ENCODE measurements at places on chromosomes 3 and 15.

- DNase-seq: no peak
These were observed 985.2 kb upstream of the SEMA6D start for GRCh38 chr15:46732060-46732459.

DNA sequence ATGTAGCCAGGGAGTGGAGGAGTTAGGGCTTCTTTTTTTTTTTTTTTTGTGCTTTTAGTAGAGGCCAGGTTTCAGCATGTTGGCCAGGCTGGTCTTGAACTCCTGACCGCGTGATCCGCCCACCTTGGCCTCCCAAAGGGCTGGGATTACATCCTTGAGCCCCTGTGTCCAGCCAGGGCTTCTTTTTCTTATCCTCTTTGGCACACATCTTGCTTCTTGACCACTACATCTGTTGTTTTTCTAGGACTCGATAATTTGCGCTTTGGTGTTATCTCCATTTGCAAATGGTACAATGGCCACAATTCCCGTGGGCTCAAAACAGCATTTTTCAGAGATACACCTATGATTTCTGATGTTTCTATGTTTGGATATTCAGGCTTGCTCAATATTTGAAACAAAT, 4.2 kb downstream of the SKIL start:
- no peak for DNase-seq

DNA sequence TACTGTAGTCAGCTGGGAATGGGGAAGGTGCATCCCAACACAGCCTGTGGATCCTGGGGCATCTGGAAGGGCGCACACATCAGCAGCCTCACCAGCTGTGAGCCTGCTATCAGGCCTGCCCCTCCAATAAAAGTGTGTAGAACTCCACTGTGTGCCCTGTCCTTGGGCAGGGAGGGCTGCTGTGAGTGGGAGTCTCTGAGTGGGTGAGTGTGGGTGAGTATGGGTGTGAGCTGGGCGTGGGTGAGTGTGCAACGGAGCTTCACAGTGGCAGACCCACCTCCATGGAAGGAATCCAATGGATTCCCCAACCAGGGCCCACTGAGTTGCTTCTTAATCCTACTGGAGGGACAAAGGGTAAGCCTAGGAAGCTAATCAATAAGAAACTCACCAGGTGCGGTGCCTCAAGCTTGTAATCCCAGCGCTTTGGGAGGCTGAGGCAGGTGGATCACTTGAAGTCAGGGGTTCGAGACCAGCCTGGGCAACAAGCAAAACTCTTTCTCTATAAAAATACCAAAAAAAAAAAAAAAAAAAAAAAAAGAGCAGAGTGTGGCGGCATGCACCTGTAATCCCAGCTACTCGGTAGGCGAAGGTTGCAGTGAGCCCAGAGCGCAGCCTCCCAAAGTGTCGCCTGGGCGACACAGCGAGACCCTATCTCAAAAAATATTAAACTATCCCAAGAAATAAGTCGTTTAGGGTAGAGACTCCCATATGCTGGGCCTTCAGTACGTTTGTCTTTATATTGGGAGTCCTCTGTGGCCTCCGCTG, 555 bp upstream of the RCCD1 start:
- DNase-seq: no peak

DNA sequence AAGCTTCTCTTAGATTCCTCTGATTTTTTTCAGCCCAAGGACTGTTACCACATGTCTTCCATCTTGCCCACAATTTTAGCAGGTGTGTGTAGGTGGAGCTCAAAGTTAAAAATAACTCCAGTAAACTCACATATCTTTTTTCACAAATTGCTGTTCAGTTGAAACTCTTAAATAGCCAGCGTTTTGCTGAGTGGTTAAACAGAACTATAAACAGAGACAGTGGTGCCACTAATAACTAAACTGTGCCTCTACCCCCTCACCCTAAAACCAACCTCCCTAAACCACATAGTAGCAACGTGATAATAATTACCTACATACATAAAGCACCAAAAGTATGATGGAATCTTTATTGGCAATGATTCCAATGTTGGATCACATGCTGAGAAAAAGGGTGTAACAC, 525.1 kb downstream of the PDCD6IP start:
- no peak for DNase-seq
